ENCODE measurements at places on chromosomes 6 and 20. TPM values are rescaled to one million over a fixed set of nuclear protein-coding genes. Genes with fewer than 3 reads are reported as not detected.

Gene ABCF1
- total RNA-seq, result 58.0 TPM

Gene SRSF12
- 1.1 TPM for total RNA-seq

Gene CLPSL1
- total RNA-seq, result not detected

Gene PAQR8
- 1.8 TPM for total RNA-seq

Gene TENT5A
- 3.9 TPM for total RNA-seq

Gene ID4
- not detected for total RNA-seq

Gene GINS1
- 5.2 TPM for total RNA-seq

Gene ENPP4
- 0.32 TPM for total RNA-seq

Gene SDC4
- total RNA-seq, result 180 TPM

Gene GCNT2
- 0.63 TPM for total RNA-seq

Gene FAM217A
- total RNA-seq, result not detected

Gene TTK
- 11.9 TPM for total RNA-seq

Gene C6orf58
- total RNA-seq, result not detected

Gene C20orf141
- not detected for total RNA-seq

Gene GRM1
- not detected for total RNA-seq

Gene BNIP5
- total RNA-seq, result not detected

Gene RSPH4A
- not detected for total RNA-seq

Gene ZNF334
- not detected for total RNA-seq

Gene PI16
- not detected for total RNA-seq

Gene VWA7
- total RNA-seq, result 3.1 TPM

Gene MOCS1
- 4.9 TPM for total RNA-seq

Gene ADGRF1
- total RNA-seq, result 3.5 TPM

Gene SS18L1
- 16.1 TPM for total RNA-seq

Gene SPATA25
- total RNA-seq, result 0.72 TPM

Gene MYT1
- total RNA-seq, result not detected

Gene SASH1
- 18.4 TPM for total RNA-seq

Gene PPP1R3G
- total RNA-seq, result 0.07 TPM

Gene TTBK1
- not detected for total RNA-seq

Gene DLL1
- total RNA-seq, result 1.4 TPM

Gene TRIM40
- total RNA-seq, result not detected

Gene OPRM1
- not detected for total RNA-seq

Gene PROKR2
- not detected for total RNA-seq

Gene RGS17
- total RNA-seq, result 2.5 TPM

Gene C6orf132
- 31.9 TPM for total RNA-seq

Gene ZNF343
- total RNA-seq, result 17.5 TPM

Gene RBPJL
- not detected for total RNA-seq

Gene MTO1
- 51.4 TPM for total RNA-seq

Gene ZBTB12
- total RNA-seq, result 4.0 TPM

Data from MCF 10A (cell line).